Endothelial cell of umbilical vein (primary cell): ENCODE measurements at places on chromosomes 12 and 14. TPM values are rescaled to one million over a fixed set of nuclear protein-coding genes. Genes with fewer than 3 reads are reported as not detected.

Gene SERPINA1
- not detected in 2 replicates for total RNA-seq

Gene RPL10L
- not detected in 2 replicates for total RNA-seq

Gene PCED1B
- 1.5 and 2.6 TPM in 2 replicates for total RNA-seq

Gene PLD4
- 0.05 and 0.11 TPM in 2 replicates for total RNA-seq

Gene HCAR2
- total RNA-seq: not detected in 2 replicates

Gene ANHX
- total RNA-seq: not detected in 2 replicates
